Spleen (tissue), 13 donors: ENCODE measurements at places on chromosomes 16 and 17. TPM values are rescaled to one million over a fixed set of nuclear protein-coding genes. Genes with fewer than 3 reads are reported as not detected.

- no peak overlapping the region for H3K27ac ChIP-seq
- H3K27me3 ChIP-seq = no peaks in the 10 kb centered on the region
- no peak overlapping the region for H3K4me3 ChIP-seq
- DNase-seq = no peak
- no peaks in the 10 kb centered on the region for H3K36me3 ChIP-seq
Measured at GRCh38 chr17:80116276-80116920, 15.0 kb downstream of the GAA start.

- no peaks in the 10 kb centered on the region for H3K27me3 ChIP-seq
- H3K4me3 ChIP-seq = no peak overlapping the region
- no peaks in the 10 kb centered on the region for H3K36me3 ChIP-seq
- no peak overlapping the region for H3K27ac ChIP-seq
Measured at GRCh38 chr17:10121971-10122707, 76.3 kb downstream of the GAS7 start.

Gene OGFOD1
- 30.6 TPM for total RNA-seq

Gene MYCBPAP
- 0.94 TPM for total RNA-seq

- H3K36me3 ChIP-seq = peaks cover 50% of the 10 kb centered on the region
- H3K4me3 ChIP-seq = no peak overlapping the region
- no peak overlapping the region for H3K27ac ChIP-seq
- H3K4me1 ChIP-seq = no peaks in the 10 kb centered on the region
- no peak for DNase-seq
Measured at GRCh38 chr17:37174205-37174604, 201.6 kb upstream of the C17orf78 start.

GRCh38 chr16:10744370-10745030 lies 858 bp downstream of the NUBP1 start:
- H3K4me1 ChIP-seq = peaks cover 68% of the 10 kb centered on the region
- no peaks in the 10 kb centered on the region for H3K27me3 ChIP-seq
- peak; percentile 78 for DNase-seq
- peaks cover 37% of the 10 kb centered on the region for H3K36me3 ChIP-seq
- H3K4me3 ChIP-seq = peak overlapping the region; percentile 51

DNA sequence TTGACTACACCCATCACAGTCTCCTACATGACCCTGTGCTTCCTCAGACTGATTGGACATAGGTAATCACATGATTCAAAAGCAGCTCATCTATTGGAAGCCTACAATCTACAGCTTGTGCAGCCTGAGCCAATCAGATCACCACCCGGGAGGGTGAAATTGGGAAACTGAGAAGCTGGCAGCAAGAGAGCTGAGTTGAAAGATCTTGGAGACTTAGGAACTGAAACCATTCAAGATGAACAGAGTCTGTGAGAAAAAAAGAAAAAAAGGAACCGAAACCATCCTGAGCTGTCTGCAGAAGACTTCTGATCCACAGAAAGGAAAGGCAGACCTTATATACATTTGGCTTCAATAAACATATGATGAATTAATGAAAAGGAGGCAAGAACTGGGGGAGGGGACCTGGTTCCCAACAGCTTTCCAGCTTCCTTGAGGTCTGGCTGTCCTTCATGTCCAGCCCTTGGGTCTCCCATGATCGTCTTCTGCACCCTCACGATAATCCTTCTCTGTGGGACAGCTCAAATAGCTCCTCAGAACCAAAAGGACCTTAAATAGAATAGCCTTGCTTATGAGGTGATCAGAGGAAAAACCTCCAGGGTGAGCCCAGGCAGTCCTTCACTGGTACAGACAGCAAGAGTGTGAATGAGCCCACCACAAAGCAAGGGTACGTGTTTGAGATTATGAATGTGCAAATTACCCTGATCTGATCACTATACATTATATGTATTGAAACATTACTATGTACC lies 32.6 kb downstream of the PLXDC1 start:
- no peak for DNase-seq
- H3K4me3 ChIP-seq = no peak overlapping the region
- H3K27me3 ChIP-seq = no peaks in the 10 kb centered on the region
- H3K36me3 ChIP-seq = no peaks in the 10 kb centered on the region
- H3K4me1 ChIP-seq = peaks cover 9% of the 10 kb centered on the region
- no peak overlapping the region for H3K27ac ChIP-seq

GRCh38 chr17:41907185-41907556 lies 11.6 kb downstream of the ACLY start:
- peaks cover 4% of the 10 kb centered on the region for H3K4me1 ChIP-seq
- H3K36me3 ChIP-seq = peaks cover 94% of the 10 kb centered on the region
- no peaks in the 10 kb centered on the region for H3K27me3 ChIP-seq
- DNase-seq = no peak
- H3K4me3 ChIP-seq = no peak overlapping the region

Gene DUS1L
- total RNA-seq = 104 TPM
